ENCODE measurements at places on chromosomes 6 and 20.

- DNase-seq, result no peak
These were observed 204.8 kb downstream of the HDGFL1 start for GRCh38 chr6:22774129-22774528.

DNA sequence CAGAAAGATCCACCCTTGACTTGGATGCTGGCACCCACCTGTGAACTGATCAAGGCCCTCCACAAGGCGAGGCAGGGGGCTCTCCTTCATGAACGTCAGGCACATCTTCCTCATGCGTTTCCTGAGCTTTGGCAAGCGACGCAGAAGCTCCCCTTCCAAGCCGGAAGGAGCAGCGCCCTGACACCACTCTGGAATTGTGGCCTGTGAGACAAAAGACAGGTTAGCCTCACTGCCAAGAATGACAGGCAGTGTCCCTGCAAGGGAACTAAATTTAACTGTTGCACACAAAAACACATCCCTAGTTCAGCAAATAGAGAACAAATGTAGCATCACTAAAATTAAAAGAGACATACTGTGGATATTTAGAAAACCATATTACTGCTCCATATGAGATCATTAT lies 42.0 kb upstream of the LYRM2 start:
- no peak for DNase-seq

- DNase-seq, result no peak
These were observed 113.3 kb downstream of the JPH2 start for GRCh38 chr20:44073675-44074071.

- DNase-seq, result no peak
These were observed 81.9 kb downstream of the FIG4 start for GRCh38 chr6:109772883-109773431.

DNA sequence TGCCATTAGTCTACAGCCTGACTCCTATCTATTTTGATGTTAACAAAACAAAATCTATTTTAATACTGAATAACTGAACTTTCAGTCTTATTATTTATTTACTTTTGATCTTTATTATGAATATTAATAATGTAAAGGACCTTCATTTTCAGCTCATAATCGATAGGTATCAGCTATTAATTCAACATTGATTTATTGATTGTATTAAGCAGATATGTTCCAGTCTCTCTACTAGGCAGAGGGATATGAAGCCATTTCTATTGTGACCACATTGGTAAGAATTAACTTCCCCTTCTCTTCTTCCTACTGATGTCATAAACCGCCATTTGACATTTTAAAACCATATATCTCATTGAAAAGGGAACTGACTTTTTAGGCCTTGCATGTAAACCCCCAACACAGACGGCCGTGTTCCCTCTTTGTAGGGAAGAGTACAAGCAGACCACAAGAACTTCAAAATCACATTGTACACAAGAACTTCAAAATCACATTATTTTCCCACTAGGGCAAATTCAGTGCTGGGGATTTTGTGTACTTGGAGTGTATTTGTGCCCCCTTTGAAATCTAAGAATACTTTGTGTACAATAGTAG lies 69.5 kb upstream of the FABP7 start:
- no peak for DNase-seq

DNA sequence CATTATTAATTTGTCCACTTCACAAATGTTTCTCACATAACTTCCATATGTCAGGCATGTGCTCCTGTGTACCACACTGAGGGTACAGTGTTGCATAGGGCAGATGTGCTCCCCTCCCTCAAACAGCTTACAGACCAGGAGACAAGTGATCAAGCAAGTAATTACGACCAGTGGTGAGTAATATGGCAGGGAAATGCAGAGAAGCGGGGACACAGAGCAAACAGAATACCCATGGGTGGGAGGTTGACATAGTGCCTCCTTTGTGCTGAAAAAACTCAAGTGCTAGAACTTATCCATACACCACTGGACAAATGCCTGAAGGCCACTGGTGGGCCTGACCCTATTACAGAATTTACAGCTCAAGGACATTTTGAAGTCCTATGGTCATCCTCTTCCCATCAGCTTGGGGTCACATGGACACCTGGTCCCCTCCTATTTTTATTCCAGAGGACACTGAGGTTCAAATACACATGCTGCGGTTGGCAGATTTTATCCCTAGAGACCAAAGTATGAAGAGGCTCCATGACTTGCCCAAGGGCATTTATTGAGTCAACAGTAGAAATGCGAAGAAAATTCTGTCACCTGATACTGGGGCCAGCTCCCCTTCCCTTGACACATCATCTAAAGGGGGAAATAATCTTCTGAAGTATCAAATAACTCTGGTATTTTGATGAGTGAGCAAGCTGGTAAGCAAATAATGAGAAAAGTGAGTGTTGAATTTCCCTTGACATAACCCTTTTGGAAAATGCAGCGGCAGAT lies 116.6 kb downstream of the QRSL1 start:
- no peak for DNase-seq

DNA sequence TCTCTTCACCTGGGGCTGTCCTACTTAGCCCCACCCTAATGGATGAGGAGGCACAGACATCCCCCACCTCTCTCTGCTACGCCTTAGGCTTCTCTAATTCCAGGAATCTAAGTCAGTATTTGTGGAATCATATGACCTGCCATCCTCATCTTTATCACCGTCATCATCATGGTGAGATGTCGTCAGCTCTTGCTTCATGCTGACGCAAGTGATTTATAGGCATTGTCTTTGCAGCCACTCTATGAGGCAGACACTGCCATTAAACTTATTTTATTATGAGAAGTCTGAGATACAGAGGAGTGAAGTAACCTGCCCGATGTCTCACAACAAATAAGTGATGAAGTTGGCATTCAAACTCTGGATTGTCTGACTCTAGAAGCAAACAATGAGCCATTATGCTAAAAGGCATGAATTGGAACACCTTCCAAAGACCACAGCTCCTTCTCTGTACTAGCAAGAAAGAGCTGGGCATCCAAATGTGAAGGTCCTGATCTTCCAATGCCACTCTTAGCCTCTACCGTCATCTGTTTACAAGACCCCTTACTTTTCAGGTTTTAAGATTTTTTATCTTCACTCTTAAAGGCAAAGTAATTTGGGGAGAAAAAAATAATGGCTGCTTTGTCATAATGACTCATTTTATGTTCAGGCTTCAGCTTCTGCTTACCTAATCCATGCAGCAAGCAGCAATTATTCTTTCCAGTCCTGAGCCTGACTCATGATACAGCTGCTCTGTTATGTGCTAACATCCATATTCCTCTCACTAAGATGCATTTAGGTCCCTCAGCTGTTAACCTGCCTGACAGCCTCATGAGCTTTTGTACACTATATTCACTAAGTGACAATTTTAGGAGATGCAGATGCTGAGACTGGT lies 113.7 kb upstream of the BCLAF1 start:
- no peak for DNase-seq

GRCh38 chr20:46159101-46159897 lies 41.2 kb downstream of the CD40 start:
- no peak for DNase-seq

DNA sequence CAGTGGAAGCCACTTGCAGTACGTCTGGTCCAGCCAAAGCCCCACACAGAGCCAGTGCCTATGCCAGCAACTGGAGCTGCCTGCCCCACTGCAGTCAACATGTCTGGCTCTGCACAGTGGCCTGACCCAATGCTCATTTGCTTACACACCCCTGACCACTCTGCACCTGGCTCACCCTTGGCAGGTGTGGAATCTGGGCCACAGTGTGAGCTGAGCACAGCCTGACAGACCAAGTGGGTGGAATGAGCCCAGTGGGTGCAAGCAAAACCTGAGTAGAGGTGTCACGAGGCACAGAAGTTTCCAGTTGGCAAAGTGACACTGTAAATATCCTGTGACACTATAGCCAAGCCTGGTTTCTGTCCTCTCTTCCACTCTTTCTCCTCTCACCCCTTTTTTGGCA lies 49.5 kb downstream of the GGTLC1 start:
- no peak for DNase-seq

DNA sequence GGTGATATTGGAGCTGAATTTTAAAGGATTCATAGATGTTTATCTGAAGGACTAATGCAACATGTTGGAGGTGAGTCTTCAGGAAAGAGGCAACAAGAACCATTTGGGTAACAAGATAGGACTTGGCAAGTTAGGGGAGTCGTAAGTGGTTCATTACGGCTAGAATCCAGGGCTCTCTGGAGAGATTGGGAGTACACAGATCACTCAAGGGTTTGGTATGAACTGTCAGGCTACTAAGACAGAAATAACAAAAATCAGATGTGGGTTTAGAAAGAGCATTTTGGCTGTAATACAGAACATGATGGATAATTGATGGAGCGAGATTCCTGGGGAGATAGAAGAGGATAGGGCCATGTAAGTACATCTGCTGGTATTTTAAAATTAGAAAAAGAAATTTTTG lies 86.3 kb upstream of the ESR1 start:
- no peak for DNase-seq

- DNase-seq, result no peak
These were observed 703.5 kb upstream of the CITED2 start for GRCh38 chr6:140077827-140078560.

GRCh38 chr6:127402890-127403617 lies 56.1 kb downstream of the KIAA0408 start:
- no peak for DNase-seq

DNA sequence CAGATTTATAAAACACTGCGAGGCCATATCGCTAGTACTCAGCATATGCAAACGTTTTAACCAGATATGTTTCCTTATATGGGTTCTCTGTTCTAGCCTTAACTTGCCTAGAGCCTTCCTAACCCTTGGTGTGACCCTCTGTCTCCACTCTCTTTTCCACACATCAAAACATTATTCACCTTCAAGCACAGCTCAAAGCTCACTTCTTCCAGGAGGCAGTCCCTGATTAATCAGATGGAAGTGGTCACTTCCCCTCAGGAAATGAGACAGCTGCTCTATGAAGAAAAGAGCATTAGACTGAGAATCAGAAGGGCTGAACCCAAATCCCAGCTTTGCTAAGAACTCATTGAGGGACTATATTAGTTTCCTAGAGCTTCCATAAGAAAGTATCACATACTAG lies 39.8 kb upstream of the SLC17A4 start:
- no peak for DNase-seq

- no peak for DNase-seq
These were observed 209.8 kb downstream of the SOD2 start for GRCh38 chr6:159483259-159483658.

DNA sequence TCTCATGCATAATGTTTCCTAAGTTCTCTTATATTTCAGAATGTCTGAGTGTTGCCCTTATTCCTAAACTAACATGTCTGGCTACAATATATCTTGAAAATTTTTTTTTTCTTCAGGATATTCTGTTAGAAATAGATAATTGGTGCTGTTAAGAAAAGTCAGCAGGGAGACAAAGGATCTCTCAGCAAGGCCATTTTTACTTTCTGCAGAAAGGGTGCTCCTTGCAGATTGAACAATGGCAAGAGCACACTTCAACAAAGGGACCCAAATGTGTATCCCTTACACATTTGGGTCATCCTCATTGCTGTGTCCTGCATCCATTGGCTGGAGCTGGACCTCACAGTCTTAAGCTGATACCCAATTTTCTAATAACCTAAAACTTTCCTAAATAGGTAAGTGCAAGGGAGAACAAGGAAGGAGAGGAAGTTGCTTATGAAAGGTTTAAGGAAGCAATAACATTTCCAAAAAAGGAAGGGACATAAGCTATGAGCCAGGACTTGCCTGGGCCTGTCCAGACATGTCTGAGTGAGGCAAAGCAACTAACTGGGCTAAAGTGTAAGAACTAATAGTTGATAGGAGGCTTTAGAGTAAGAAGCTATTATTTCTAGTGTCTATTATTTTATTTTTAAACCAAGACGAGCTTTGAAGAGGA lies 429.6 kb downstream of the BCKDHB start:
- DNase-seq, result no peak

GRCh38 chr6:41518118-41518517 lies 28.1 kb upstream of the FOXP4 start:
- DNase-seq, result no peak

DNA sequence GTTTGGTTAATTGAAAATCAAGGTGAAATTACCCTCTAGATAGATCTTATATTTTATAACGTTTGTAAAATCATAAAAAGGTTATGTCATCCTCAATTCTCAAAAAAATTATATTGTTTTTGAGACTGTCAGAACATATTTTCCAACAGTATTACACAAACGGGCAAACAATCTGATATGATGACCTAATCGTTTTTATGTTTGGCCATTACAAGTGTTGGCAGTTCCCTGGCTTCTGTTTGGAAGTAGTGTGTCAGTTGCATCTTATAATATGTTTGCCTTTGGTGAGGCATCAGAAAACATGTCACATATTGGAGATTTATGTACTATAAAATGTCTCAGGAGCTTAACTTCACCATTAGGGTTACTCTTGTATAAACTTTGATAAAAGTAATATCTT lies 308.1 kb upstream of the EPHA7 start:
- DNase-seq, result no peak

DNA sequence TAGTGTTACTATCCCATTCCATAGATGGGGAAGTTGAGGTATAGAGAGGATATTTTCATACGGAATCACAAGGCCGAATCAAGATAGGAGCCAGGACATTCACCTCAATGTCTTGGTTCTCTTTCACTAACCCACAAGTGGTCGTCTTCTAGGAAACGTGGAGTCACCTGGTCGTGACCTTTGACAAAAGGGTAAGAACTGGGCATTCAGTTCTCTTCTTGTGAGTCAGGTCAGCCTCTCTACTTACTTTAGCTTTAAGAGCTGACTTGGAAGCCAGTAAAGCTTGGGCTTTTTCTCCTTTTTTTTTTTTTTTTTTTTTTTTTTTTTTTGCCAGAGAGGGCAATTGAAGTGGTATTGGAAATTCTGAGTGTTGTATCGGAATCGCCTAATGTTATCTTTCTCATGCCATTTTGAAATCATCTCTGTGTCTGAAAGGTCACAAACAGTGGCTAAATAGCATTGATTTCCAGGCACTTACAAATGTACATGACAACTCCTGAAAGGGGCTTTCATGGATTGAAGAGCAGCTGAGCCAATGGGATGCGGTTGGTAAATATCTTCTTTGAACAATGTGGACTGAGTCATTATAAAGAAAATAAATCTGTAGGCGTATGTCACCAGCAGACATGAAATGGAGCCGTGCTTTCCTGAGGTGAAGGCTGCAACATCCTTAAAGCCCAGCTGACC lies 356.9 kb downstream of the KIF16B start:
- no peak for DNase-seq

DNA sequence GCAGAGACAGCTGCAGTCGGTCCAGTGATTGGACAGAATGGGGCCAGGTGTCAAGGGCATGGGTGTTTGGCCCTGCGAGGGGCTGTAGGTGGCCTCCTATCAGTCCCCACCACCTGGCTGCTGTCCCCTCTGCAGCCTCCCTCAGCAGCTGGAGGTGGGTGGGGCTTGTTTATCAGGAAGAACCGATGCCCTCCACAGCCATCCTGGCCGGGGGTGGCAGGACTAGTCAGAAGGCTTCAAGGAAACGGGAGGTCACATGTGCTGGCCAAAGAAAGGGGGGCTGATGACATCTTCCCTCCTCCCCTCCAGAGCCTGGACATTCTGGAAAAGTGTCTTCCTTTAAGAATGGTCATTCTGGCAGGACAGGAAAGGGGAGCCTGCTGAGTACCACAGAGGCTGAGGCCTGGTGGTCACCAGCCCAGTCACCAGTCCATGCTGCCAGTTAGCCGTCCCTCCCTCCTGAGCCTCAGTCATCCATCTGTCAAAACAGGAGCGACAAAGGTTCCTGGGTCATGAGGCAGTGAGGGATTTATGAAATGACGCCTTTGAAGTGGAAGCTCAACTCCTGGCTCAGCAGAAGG lies 4.1 kb downstream of the FAM210B start:
- no peak for DNase-seq
